NCI-H526 treated with DMSO at 0.1 percent for 48 hours (cell line): ENCODE measurements at places on chromosomes 1 and 21.

GRCh38 chr1:8497210-8497819 is 179.4 kb downstream of the SLC45A1 start:
- no peak for DNase-seq

DNA sequence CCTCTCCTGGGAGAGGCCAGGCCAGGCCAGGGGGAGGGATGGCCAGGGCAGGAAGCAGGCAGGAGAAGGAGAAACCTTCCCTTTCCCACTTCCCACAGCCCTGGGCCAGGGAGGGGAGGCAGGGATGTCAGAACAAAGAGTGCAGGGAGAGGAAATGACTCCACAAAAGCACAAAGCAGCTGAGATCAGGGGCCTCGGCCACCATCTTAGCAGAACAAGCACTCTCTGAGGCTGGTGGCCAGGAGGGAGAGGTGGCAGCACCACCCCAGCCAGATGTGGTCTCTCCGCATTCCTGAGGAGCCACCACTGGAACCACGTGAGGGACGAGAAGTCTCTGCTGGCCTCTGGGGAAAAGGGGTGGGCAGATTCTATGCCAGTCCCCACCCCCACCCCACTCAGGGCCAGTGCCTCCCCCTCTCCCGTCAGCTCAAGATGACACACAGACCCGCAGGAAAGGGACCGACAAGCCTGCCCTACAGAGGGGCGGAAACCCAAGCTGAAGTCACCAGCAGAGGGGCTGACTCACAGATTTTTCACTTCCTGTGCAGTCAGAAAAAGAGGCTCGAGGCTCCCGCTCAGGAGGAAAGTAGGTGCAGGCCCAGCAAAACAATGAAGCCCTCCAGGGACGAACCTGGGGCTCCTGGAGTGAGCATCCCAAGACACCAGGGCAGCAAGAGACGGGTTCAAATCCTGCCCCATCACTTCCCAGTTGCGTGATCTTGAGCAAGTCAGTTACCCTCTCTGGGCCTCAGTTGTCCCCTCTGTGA is 24.1 kb upstream of the ALDH4A1 start:
- no peak for DNase-seq

DNA sequence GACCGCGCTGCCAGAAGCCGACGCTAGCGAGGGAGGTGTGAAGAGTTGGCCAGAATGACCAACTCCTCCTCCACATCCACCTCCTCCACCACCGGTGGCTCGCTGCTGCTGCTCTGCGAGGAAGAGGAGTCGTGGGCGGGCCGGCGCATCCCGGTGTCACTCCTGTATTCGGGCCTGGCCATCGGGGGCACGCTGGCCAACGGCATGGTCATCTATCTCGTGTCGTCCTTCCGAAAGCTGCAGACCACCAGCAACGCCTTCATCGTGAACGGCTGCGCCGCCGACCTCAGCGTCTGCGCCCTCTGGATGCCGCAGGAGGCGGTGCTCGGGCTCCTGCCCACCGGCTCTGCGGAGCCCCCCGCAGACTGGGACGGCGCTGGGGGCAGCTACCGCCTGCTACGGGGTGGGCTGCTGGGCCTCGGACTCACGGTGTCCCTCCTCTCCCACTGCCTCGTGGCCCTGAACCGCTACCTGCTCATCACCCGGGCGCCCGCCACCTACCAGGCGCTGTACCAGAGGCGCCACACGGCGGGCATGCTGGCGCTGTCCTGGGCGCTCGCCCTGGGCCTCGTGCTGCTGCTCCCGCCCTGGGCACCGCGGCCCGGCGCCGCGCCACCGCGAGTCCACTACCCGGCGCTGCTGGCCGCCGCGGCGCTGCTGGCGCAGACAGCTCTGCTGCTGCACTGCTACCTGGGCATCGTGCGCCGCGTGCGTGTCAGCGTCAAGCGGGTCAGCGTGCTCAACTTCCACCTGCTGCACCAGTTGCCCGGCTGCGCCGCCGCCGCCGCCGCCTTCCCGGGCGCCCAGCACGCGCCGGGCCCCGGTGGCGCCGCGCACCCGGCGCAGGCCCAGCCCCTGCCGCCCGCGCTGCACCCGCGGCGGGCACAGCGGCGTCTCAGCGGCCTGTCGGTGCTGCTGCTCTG is 1.2 kb downstream of the GPR88 start:
- DNase-seq: peak; percentile 20

DNA sequence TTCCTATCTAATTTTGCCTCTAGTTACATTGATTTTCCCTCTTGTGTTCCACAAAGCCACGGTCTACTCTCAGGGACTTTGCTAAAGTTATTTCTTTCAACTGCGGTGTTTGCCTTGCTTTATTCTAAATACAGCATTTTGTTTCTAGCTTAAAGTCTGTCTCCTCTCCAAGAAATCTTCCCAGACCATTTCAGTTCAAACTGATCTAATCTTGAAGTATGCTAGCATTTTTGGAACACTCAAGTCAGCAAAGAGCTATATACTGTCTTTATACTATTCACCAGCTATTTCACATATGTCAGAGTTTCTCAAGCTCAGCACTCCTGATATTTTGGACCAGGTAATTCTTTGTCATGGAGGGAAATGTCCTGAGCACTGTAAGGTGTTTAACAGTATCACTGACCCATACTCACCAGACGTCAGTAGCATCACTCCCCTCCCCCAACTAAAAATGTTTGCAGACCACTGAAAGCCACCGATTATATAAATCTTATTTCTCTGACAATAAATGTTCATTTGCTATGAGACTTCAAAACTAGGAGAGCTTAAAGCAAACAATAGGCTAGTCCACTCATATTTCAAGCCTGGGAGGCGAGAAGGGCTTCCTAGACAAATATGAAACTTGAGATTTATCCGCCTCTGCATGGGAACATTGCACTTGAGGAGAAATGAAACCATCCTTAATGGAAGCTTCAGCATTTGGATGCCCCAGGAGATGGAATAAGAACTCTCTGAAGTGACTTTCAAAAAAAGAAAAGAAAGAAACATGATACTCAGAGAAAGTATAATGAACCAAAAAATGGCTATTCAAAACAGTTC is 81.1 kb downstream of the KIAA0319L start:
- no peak for DNase-seq

DNA sequence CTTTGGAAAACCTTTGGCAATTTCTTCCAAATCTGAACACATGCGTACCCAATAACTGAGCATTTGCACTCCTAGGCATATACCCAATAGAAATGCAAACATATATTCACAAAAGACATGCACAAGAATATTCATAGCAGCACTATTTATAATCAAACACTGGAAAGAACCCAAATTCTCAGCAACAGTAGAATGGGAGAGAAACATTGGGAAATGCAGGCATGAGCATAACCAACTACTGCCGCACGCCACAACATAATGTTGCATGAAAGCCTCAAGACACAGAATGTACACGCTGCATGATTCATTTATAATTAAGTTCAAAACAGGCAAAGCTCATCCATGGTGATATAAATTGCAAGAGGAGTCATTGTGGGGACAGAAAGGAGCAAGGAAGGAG is 69.5 kb upstream of the FBXO28 start:
- DNase-seq: no peak

GRCh38 chr1:226761322-226761721 is 22.2 kb upstream of the ITPKB start:
- no peak for DNase-seq

- peak; percentile 39 for DNase-seq
These were observed 42.6 kb upstream of the PTGS2 start for GRCh38 chr1:186722711-186723309.

DNA sequence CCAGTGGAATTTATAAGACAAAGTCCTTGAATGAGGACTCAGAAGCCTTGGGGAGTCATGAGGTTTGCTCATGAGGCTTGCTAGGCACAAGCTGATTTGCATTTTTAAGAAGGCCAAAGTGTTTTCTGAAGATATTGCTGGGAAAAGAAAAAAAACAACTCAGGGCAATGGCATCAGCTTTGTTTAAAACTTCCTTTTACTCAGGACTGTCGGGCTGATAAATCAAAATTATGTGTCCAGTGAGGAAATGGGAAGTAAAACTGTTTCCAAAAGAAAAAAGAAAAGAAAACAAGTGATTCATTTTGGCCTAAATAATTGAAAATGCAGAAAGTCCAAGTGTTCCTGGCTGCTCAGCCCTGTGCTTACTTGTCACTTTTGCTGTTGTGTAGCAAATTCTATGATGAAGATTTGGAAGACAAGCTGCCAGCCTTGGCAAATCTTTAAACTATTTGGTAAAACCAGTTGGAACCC is 282.4 kb downstream of the HLX start:
- no peak for DNase-seq

GRCh38 chr1:103517380-103518047 is 8.0 kb upstream of the RNPC3 start:
- DNase-seq: no peak

DNA sequence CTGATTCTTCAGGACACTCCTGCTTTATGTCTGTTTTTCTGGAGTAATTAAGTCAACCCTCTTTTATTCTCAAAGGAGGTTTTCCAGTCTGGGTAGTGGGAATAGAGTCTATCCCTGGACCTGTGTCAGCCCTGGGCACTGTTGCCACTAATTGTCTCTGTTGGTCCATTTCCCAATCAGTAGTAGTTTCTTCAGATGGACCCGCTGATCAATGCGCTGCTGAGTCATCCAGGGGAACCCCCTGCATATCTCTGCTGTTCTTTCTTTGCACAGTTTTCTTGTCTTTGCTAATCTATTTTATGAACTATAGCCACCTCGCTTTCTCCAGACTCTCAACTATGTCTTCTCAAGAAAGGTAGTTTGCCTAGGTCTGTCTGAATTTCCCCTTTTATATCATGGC is 82.5 kb downstream of the TNNI3K start:
- DNase-seq: no peak

DNA sequence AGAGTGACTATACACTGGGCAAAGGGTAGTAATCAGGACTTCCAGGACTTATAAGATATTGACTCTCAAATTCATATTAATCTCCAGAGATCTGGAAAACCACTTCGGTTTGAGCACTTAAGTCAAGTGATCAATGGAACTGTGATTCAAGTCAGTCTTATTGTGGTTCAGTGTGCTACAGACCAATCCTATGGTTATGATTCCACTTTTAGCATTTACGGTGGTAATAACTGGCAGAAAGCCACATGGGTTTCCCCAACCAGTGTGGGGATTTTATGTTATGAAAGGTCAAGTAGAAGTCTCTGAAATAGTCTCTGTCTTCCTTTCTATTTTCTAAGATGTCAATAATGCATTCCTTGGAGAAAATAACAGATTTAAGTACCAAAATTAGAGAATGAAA is 151.3 kb upstream of the NEGR1 start:
- no peak for DNase-seq

DNA sequence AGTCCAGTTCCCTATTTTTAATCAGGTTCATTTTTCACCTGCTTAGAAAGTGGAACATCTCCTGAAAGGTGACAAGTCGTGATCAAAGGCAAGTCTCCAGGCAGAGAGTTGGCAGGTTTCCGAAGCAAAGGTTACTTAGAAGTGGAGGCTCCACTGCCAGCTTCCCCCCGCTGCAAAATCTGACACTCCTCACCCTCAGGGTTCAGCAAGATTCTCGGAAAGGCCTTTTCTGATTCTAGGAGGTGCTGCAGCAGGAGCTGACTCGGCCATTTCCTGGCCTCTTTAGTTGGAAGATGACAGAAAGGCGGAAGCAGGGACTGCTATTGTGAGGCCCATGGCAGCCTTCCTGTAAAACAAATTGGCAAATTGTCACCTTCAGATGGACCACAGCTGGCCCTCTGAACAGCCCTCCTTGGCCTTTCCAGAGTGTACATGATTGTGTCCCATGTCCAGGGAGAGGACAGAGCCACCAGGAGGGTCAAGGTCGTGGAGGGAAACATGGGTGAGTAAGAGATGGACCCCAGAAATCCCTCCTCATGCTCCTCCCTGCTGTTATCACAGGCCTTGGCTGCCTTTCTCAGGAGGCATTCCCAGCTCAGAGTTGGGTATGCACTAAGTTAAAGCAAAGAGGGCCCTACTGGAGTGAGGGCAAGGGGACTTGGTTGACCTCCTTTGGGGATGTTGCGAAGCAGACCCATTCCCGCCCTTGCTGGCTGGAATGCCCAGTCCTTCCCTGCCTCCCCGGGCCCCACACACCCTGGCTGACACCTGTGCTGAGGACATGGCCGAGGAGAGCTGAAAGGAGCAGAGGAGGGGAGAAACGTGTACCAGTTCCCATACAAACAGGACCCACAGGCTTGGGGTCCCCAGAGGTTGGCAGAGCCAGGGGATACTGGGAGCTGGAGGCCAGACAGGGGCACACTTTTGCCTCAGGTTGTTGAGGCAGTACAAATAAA is 115.5 kb upstream of the IRF2BP2 start:
- no peak for DNase-seq

- DNase-seq: no peak
These were observed 114.7 kb downstream of the DMRTB1 start for GRCh38 chr1:53573931-53574330.

GRCh38 chr1:206903687-206904086 is 6.4 kb downstream of the IL24 start:
- DNase-seq: no peak

DNA sequence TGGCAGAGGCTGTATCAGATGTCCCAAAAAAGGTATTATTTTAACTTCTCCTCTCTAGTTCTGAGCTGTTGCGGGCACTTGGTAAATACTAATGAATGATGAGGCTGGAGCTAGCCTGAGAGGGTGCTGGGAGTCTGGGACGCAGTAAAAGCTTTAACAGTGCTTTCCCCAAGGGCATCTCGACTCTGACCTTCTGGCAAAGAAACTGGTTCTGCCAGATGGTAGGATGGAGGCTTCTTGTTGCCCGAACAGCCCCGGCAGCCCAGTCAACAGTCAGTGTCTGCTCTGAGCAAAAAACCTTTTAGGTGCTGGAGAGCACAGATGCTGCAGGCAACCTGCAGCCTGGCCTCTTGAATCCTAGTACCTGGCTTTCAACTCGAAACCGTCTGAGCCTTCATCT is 2.5 kb upstream of the PNRC2 start:
- DNase-seq: peak; percentile 66

GRCh38 chr1:155207806-155208540 is at the start of gene THBS3:
Gene THBS3 (minus strand): TSS chr1:155207897. CDS start chr1:155207876, 21 bp downstream.
- DNase-seq: no peak

GRCh38 chr1:241926141-241926540 is 31.4 kb upstream of the BECN2 start:
- no peak for DNase-seq

GRCh38 chr1:103197216-103197615 is 88.9 kb upstream of the COL11A1 start:
- DNase-seq: no peak

- no peak for DNase-seq
These were observed 553.9 kb downstream of the DPYD start for GRCh38 chr1:97366984-97367383.

DNA sequence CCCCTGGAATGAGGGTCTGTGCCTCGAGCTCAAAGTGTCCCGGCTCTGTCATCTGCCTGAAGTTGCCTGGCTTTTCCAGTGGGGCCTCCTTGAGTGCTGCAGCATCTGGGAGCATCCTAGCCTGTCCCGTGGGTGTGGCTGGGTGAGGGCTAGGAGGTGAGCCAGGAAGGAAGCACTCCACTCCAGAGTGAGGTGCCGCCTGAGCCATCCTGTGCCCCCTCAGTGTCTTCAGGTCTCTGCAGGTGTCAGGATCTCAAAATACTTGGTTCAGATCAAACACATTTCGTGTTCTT is 11.5 kb downstream of the IBA57 start:
- no peak for DNase-seq

DNA sequence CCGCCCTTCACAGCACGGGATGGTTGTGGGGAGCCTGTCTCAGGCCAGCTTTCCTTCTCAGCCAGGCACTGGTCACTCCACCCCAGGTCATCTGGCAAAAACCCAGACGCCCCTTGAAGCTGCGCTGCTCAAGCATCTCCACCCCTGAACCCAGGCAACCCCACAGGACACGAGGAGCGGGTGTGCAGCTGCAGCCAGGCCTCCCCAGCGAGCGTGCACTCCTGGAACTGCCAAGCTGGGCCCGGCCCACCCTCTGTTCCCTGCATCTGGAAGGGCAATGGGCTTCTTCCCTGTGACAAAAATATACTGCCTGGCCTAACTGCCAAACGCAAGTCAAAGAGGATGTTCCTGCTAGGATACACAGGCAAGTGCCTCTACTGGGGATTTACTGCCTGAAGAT is 39.7 kb downstream of the SLC66A1 start:
- DNase-seq: no peak
